Panc1 (cell line): ENCODE measurements at places on chromosomes 5 and 9.

- no peak for DNase-seq
Measured at GRCh38 chr9:8627976-8628679, 828.5 kb upstream of the DMAC1 start.

GRCh38 chr5:160787240-160787639, 64.8 kb downstream of the ATP10B start:
- no peak for DNase-seq

GRCh38 chr9:137191691-137192447, 3.4 kb downstream of the SSNA1 start:
- no peak for DNase-seq

DNA sequence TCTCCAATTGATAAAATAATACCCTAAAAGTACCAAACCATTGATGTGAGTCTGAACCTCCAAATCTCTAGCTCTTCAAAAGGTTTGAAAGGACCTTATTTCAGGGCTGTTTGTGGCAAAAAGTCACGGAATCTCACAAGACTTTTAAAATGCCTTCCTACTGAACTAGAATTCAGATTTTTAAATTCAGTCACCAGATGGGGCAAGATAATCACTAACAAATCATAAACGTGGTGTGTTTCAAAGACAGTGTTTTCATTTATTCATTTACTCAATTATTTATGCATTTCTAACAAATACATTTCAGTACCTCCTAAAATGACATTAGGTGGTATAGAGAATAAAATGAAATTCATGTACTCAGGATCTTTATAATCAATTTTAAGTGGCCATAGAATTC, 68.2 kb upstream of the SMC2 start:
- DNase-seq, result no peak

DNA sequence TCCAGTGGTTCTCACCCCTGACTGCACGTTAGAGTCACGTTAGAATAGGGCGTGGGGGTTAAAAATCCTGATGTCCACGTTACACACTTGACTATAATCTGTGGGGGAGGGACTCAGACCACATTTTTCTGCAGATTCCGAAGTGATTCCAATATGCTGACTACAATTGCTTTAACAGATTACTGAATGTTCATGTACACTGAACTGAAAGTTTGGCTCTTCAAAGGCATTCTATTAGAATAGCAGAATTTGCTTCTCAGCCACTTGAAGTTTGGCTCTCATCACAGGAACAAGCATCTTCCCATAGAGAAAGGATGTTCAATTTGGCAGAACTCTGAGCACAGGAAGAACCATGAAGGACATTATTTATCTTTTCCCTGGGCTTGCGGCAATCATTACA, 84.5 kb downstream of the HAPLN1 start:
- DNase-seq, result no peak

- DNase-seq, result no peak
Measured at GRCh38 chr9:120900824-120901223, 23.8 kb upstream of the PHF19 start.

DNA sequence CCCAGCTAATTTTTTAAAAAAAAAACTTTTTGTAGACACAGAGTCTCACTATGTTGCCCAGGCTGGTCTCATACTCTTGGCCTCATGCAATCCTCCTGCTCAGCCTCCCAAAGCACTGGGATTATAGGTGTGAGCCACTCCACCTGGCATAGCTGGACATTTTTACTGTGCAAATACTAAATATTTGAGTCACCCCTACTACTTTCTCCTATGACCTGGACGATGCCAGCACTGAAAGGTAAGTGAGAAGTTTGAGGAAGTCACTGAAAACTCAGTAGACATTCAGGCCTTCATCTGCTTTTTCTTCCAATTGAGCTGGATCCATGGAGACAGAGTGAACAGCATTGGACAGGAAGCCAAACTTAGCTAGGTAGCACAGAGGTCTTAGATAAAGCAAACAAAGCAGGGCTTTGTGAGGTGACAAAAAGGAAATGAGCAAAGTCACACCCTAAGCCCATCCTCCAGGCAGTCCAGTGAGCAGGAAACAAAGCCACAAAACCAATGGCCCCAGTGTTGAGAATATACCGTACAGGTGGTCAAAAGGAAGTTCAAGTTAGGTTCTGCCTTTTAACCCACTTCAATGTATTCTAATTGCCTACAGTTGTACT, 192.6 kb upstream of the RASA1 start:
- DNase-seq, result no peak

- no peak for DNase-seq
Measured at GRCh38 chr9:123216251-123216797, 52.1 kb downstream of the STRBP start.

DNA sequence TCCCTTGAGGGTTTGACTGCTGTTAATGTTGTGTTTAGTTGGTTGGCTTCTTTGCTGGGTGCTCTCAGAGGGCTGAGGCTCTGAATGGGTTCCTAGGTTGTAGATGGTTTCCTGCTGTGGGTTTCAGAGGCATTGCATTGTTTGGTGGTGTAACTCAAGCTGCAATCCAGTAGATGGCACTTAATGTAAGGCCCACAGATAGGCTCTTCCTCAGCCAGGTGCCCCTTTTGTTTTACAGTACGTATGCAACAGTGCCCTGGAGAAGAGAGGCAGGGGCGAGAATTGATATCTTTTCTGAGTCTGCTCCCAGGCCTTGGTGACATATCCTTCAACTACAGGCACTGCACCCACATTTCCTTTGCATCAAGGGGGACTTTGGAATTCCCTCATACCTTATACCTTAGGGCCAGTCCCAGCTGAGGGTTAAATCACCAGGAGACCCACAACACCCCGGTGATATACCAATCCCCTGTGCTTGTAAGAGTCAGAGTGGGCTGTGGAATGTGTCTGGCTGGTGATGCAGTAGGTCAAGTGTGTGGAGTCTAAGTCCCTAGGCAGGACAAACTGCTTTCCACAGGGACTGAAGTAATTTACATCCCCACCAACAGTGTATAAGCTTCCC, 7.0 kb upstream of the UGT3A2 start:
- no peak for DNase-seq

DNA sequence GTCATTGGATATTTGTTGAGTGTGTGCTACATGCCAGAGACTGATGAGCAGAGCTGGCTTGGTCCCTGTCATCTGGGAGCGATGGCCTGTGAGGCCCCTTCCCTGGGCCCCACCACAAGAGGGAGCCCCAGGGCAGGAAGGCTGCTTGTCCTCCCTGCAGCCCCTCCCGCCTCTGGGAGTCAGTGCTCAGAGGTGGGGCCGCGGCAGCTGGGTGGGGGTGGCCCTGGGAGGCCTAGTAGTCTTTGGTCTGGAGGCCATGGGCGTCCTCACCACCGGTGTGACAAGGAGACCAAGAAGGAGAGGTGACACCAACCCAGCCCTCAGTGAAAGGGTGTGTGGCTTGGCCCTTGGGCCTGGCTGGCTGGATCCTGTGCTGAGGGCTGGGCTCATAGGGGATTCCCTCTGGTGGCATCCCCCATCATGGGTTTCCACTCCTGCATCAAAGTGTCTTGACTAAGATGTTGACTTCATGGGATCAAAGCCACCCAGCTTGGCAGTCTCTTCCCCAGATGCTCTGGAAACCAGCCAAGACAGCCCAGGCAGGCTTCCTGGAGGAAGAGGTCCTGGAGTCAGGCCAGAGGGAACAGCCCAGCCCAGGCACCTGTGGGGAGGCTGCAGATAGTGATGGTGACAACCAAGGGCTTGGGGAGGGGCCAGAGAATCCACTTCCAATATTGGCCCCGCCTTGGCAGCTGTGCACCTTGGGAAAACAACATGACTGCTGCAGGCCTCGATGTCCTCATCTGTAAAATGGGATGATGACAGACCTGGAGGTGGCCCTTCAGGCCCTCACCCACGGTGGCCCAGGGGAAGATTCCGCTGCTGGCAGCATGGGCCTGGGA, 166.7 kb downstream of the GAPVD1 start:
- peak; percentile 4 for DNase-seq

DNA sequence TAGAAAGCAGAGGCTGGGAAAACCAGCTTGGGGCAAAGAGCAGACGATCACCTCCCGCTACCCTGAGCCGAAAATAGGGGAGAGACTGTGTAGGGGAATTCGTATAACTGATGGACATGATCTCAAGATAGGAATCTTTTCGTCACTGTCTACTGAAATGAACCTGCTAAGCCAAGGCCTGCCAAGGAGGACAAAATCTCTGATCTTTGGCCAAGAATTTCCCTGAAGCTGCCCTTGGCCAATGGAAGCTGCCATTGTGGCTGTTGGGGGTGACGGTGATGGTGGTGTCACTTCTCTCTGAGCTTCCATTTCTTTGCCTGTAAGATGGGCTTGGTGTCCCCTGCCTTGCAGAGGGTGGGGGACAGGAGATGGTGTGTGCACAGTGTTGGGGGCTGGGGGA, 3.3 kb upstream of the PTGES start:
- DNase-seq, result no peak

- DNase-seq, result no peak
Measured at GRCh38 chr9:18404434-18405029, 69.4 kb upstream of the ADAMTSL1 start.

DNA sequence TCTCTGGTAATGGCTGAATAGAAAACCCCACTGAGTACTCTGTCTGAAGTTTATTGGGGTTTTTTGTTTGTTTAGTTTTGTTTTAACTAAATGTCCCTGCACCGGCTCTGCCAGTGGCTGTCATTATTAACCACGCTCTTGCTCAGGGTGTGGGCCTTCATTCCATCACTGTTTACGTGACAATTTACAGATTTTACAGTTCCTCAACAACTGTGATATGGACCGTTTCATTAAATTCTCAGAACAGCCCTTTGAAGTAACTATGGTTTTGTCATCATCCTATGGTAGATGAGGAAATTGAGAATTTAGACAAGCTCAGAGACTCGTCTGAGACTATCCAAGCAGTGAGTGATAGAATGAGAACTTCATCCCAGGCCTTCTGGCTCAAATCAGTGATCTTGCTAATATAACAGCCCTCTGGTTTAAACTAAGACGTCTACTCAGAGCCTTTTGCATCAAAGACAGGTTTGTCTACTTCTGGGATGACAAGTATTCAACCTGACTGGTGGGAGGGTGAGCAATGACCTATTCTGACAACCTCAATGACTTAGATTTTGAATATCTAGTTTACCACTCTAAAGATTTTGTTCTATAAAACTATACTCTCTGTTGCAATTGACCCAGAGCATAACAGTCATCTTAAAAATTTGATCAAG, 77.3 kb upstream of the MAP3K1 start:
- no peak for DNase-seq

- no peak for DNase-seq
Measured at GRCh38 chr5:36078430-36078829, 11.7 kb upstream of the UGT3A2 start.

- DNase-seq, result no peak
Measured at GRCh38 chr5:87572090-87572489, 159.4 kb upstream of the CCNH start.

- no peak for DNase-seq
Measured at GRCh38 chr5:56302027-56302426, 68.9 kb upstream of the ANKRD55 start.

GRCh38 chr9:117821954-117822353, 117.8 kb downstream of the TLR4 start:
- no peak for DNase-seq

- DNase-seq, result no peak
Measured at GRCh38 chr9:108836781-108837180, 19.0 kb downstream of the ACTL7B start.

- DNase-seq, result no peak
Measured at GRCh38 chr5:14086261-14086660, 56.9 kb upstream of the TRIO start.

DNA sequence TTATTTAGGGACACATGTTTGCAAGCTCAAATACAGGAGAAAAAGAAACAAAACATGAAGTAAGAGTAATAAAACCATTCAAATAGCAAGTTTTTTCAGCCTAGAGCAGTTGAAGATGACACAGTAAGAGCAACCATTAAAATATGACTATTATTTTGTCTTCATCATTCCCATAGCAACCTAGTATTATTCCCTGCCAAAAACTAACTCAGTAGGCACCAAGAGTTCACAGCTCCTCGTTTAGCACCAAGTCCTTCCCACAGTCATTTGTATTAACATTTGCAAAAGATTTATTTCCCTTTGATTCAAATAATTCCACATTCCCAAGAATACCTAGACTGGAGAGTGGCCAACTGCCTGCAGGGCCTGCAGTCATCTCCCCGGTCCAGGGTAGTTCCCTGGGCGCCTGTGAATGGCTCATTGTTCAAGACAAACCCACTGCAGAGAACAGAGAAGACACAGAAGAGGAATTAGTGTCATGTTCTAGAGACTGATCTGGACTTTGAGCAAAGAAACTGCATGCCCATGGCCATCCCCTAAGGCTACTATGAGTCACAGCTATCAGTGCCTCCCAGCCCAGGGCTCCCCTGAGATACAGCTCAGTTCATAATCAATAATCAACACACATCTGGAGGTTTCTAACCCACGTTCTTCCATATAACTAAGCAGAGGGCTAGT, 139.1 kb upstream of the MAP3K1 start:
- DNase-seq, result no peak

- DNase-seq, result no peak
Measured at GRCh38 chr9:116471093-116471906, 215.8 kb upstream of the TRIM32 start.

DNA sequence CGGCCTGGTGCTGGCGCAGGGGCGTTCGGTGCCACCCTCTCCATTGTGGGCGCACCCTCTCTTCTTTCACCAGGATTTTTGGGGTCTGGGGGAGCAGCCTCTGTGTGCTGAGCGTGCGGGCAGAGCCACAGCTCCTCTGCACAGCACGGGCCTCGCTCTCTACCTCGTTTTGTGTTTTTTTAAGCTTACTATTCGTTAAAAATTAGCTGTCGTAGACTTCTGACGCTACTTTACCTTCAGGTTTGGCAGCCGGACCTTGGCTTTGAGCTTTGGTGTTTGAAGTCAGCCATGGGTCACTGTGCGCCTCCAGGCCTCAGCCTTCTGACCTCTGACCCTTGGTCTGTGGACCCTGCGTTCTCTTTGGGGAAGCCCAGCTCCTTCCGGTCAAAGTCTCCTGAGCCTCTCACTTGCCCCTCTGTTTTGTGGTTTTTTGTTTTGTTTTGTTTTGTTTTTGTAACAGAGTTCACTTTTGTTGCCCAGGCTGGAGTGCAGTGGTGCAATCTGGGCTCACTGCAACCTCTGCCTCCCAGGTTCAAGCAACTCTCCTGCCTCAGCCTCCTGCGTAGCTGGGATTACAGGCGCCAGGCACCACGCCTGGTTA, 88.2 kb upstream of the CACNA1B start:
- DNase-seq, result no peak

GRCh38 chr5:26245321-26245720, 793.1 kb downstream of the CDH9 start:
- no peak for DNase-seq

DNA sequence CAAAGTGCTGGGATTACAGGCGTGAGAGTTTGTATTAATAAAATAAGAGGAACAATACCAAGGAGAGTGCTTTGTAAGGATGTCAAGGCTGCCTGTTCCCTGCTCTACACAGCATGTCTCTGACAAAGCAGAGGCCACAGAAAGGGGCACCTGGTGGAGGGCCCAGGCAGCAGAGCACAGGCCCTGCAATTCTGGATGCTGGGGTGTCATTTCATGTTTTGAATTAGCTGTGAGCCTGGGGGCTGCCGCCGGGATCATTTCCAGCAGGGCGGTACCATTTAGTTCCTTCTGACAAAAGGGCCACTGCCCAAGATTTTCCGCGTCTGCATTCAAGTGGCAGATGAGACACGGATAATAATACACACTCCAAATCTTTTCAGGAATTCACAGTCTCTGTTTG, 396.9 kb downstream of the GADD45G start:
- no peak for DNase-seq
